CD4-positive, alpha-beta T cell treated with Interleukin-10 for 1 hour (primary cell): ENCODE measurements at places on chromosomes 4 and X.

GRCh38 chr4:100206850-100207249 lies 16.6 kb upstream of the DDIT4L start:
- no peak for DNase-seq

DNA sequence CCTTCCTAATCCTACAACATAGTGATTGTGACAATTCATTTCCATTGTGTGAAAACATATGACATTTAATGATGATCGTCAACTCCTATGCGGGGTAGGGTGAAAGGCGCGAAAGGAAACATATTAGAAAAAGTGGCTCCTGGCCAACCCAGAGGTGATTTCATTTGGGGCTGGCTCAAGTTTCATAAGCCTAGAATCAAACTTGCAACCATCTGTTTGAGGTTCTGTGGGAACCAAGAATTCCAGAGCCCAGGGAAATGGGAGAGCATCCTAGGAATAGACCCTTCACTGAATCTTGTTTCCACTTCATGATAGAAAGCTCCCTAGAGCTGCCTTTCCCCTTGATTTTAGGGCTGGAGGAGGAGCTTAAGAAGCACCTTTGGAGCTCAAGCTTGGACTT lies 101.3 kb upstream of the EGFL6 start:
- no peak for DNase-seq

- DNase-seq: no peak
Measured at GRCh38 chrX:149370097-149370496, 135.0 kb downstream of the IDS start.

- DNase-seq: no peak
Measured at GRCh38 chrX:77743720-77744119, 42.3 kb downstream of the ATRX start.

GRCh38 chr4:54228961-54229501 lies at the start of gene PDGFRA:
TSS of gene PDGFRA (plus strand) at chr4:54229293. CDS start at chr4:54258769, 29,476 bp downstream.
- DNase-seq: no peak

DNA sequence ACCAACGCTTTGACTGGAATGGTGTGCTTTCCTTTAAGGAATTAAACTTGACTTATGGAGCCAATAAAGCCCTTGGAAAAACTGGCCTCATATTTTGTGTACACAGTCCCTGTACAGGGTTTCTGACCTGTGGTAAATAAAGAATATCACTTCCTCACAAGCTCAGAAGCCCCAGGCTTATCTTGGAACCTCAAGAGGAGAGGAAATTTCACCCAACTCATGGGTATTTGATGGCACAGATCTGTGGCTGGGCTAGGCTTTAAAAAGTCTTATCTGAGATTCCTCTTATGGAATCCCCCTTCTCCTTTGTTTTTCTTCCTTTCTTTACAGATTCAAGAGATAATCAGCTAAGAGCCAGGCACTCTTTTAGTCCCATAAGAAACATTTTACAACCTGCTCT lies 89.3 kb upstream of the USP38 start:
- DNase-seq: no peak

DNA sequence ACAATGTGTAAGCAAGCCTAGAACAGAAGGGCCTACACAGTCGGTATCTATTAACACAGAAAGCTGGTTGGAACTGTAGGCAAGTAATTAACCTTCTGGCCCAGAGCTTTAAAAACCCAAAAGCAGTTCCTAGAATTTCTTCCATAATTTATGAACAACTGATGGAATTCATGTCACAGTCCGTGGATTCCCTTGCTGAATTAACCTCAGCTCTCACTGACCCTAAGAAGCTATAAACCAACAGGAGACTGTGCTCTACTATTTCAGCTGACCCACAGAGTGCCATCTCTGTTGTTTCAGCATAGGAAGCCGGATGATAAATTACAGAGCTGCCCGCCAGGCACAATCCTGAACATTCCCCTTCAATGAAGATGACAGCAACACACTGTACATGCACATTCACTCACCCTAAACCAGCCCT lies 157.3 kb downstream of the PRDM5 start:
- DNase-seq: no peak

GRCh38 chrX:106170318-106170717 lies 2.2 kb downstream of the PWWP3B start:
- DNase-seq: no peak

GRCh38 chr4:24007860-24008261 lies 118.0 kb upstream of the PPARGC1A start:
- no peak for DNase-seq

DNA sequence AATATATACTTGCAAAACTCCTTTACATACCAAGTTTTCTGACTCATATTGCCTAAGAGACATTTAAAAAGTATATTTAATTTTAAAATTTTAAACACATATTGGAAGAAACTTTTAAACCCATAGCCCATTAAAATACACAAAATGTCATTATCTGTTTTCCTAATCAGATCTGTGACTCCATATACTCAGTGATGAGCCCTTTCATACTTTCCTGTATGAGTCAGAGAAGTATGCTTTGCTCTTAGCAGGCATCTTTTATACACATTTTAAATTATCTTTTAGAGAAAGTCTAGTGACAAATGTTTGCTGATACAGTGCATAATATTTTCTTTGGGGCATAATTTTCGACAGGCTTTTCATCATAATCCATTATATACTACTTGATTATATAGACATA lies 26.4 kb downstream of the SPIN3 start:
- no peak for DNase-seq

DNA sequence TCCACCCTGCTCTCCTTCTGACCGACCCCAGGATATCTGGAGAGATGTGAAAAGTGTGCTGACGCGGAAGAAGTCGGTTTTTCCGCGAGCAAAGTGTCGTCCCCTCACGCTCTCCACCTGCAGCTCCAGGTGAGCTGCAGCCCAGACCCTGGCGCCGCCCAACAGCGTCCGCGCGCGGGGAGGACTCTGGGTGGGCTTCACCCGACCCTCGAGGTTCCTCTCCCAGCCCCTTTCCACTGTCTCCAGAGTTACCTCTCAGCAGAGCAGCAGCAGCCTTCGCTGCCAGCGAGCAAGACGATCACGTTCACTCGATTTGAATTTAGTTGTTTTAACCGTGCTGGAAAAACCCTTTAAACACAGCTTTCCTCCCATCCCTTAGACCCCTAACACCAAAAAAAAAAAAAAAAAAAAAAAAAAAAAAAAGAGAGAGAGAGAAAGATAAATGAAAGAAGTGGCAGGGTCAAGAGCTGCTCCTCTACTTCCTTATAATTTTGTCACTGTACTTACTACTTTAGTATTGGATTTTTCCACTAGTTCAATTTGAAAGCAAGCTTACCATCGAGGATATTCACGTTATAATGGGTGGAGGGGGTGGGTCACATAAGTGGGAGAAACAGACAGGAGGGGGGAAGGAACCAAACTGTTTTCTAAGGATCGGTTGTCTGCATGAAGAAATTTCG lies 758 bp upstream of the NR3C2 start:
- DNase-seq: no peak

DNA sequence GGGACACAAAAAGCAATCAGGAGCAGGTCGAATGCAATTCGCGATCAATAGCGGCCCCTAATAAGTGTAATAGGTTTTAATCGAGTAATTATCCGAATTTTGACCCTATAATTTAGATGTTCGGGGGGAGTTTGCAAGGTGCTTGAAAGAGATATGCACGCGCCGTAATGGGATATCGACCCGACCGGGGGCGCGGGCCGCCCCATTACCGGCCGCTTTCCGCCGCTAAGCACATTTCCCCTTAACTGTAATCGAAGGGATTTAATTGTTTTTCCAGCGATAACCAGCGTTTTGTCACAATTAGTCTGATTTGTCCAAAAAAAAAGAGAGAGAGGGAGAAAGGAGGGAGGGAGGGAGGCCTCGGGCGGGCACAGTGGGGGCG lies 997 bp downstream of the NKX1-1 start:
- no peak for DNase-seq

GRCh38 chrX:9644335-9644734 lies 121.3 kb downstream of the GPR143 start:
- DNase-seq: peak; percentile 33

GRCh38 chrX:1430451-1430850 lies 22.3 kb downstream of the ASMTL start:
- no peak for DNase-seq

GRCh38 chrX:152942077-152942442 lies 44.2 kb downstream of the ZNF185 start:
- DNase-seq: no peak

- no peak for DNase-seq
Measured at GRCh38 chr4:32560306-32560705, 1840.1 kb downstream of the PCDH7 start.

- no peak for DNase-seq
Measured at GRCh38 chrX:135625995-135626394, 87.4 kb upstream of the CT45A1 start.

- DNase-seq: no peak
Measured at GRCh38 chr4:52051615-52052474, 741 bp downstream of the SPATA18 start.

- peak; percentile 54 for DNase-seq
Measured at GRCh38 chrX:41781500-41781899, 57.5 kb downstream of the GPR82 start.

- peak; percentile 26 for DNase-seq
Measured at GRCh38 chr4:6200922-6201362, 593 bp upstream of the JAKMIP1 start.

DNA sequence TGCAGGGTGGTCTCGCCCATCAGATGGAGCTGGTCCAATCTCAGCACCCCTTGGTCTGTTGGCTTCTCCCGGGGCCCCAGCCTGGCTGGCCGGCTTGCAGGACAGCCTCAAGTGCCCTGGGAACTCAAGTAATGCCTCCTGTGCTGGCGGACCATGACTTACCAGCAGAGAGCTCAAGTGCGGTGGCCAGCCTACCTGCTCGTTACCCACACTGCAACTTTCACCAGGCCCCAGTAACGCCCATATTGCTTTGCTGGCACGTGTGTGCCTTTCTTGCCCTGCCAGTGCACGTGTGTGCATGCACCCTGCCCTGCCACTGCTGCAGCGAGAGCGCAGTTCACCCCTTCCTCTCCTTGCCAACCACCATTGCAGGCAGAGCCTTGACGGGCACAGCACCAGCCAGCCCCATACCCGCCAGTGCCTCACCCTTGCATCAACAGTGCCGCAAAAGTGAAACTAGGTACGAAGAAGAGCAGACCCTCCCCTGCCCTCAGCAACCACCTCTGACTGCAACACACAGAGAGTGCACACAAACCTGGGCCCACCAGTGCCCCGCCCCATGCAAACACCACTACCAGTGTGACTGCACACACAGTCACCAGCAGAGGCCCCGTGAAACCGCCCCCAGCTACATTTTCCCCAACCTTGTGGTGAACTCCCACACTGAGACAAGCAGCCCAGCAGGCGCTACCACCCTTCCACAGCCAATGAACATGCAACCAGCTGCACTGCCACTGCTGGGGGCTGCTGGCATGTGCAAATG lies 88.9 kb upstream of the POU3F4 start:
- no peak for DNase-seq

DNA sequence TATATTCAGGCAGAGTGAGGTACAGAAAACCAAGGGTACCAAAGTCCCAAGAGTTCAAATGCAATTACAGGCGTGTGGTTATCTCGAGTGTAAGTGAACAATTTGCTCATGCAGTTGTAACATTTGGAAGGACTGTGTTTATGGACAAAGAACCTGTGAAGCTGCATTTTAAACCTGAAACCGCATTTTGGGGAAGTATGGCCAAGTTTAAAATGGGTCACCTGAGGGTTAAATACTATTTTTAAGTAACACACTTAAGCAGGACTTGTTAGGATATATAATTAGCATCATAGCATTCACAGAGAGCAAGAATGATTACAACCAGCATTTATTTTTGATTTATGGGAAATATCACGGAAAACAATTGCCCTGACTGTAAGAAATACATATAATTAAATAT lies 79.1 kb upstream of the LCORL start:
- DNase-seq: no peak

GRCh38 chr4:592825-593520 lies 16.9 kb upstream of the TMEM271 start:
- DNase-seq: no peak

GRCh38 chrX:124373348-124373747 lies 27.0 kb downstream of the SH2D1A start:
- no peak for DNase-seq

GRCh38 chrX:11757397-11757718 lies 679 bp upstream of the MSL3 start:
- DNase-seq: no peak

- DNase-seq: no peak
Measured at GRCh38 chr4:84948056-84948455, 18.4 kb downstream of the WDFY3 start.

GRCh38 chr4:2067446-2068197 lies 8.5 kb downstream of the NAT8L start:
- DNase-seq: no peak
